Activated CD4-positive, alpha-beta memory T cell treated with anti-CD3 and anti-CD28 coated beads for 36 hours (primary cell): ENCODE measurements at places on chromosomes 2 and 18. TPM values are rescaled to one million over a fixed set of nuclear protein-coding genes. Genes with fewer than 3 reads are reported as not detected.

GRCh38 chr2:96409081-96409819 lies 73.7 kb downstream of the NCAPH start:
- no peak for DNase-seq

GRCh38 chr2:151007365-151007764 lies 254.3 kb downstream of the RBM43 start:
- DNase-seq, result no peak

- no peak for DNase-seq
Observed at GRCh38 chr2:42658306-42658705, 89.9 kb downstream of the MTA3 start.

DNA sequence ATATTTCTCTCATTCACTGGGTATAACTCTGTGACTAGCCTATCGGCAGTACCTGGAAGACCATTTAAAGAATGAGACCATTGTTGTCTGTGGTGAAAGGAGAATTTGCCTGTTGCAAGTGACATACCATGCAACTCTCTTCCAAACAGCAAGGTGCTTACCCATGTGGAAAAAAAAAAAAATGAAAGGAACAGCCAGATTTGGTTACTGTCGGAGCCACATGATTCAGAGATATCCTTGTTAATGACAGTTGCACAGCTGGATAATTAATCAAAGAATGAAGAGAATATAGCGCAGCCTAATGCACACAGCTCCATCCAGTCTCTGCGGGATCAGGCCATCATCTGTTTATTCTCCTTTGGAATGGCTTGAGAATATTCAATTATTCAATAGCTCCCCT lies 141.8 kb downstream of the HRH4 start:
- no peak for DNase-seq

- no peak for DNase-seq
Observed at GRCh38 chr2:17171446-17172049, 346.7 kb downstream of the RAD51AP2 start.

Gene ANKRD44
- total RNA-seq, result 123 TPM

Gene CNGA3
- total RNA-seq, result not detected

DNA sequence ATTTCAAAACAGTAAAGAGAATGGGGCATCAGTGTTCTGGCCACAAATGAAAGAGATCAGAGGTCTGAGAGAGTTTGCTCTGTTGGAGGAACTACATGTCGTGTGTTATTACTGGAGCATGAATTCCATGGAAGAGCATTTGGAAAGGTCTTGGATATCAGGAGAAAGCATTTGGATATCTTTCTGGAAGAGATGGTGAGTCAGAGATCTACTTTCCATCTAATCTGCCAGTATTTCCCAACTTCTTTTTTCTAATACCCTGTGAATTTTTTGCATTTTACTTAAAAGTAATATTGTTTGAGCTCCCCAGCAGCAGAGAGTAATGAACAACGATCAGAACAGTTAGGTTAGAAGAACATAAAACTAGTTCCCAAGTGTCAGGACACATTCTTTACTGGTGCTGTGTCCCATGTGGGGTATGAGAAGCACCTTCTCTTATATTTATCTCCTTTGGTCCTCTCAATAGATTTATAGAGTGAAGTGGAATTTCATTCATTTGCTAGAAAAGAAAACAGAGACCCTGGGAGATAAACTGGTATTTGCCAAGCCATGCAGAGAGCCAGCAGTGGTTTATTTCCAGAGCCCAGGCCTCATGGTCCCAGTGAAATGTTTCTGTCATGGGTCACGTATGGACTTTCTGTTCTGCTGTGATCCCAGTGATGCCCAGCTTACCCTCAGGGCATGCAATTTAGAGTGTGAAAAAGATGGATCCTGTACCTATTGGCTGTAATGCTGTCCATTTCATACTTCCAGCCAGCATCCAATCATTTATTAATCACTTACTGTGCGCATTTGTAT lies 130.8 kb upstream of the NT5C1B start:
- no peak for DNase-seq

DNA sequence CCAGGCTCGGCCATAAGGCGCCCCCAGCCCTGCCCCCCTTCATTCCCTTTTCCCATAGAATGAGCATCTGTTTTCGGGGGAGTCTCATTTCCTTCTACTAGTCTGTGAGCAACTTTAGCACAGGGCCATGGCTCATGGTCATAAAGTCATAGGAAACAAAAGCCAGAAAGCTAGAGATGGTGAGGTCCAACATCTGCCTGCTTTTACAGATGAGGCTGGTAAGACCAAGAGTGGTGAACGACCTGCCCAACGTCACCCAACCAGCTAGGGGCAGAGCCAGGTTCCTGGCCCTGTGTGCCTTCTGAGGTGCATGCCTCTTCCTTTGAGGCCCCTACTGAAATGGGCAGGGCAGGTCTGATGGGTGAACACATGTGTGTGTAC lies 212.7 kb downstream of the DYSF start:
- no peak for DNase-seq

DNA sequence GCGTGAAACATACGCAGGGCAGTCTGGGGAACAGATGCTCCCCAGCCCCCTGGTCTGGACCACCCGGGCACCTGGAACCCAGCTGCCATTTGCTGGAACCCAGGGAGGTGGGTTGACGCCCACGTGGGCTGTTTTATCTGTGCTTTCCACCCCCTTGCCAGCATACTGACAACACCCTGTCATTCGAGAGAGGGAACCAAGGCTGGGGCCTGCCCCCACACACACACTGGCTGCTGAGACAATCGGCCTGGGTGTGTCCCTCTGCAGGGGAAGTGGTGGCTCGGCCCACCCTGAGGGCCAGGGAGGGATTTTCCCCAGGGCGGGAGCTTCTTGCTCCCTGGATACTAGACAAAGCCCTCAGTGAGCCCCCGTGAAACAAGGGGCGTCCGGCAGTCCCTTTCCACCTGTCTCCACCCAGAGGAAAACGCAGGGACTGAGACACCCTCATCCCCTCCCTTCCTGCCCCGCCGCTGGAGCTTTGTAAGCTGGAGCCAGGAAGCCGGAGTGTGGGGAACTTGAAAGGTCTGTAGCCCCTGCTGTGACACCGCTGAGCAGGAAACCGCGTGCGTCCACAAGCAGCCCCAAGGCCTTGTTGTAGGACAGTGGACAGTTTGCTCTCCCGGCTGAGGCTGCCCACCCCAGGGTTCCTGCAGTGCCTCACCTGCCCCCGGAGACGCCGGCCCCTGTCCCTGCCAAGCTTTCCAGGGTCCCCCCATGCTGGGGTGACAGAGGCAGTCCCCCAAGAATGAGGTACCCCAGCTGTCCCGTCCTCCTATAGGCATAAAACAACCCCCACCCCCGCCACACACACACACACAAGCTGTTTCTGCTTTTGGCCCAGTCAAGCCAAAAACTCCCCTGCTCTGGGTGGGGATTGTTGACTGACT lies 14.1 kb upstream of the KLF11 start:
- peak; percentile 73 for DNase-seq

DNA sequence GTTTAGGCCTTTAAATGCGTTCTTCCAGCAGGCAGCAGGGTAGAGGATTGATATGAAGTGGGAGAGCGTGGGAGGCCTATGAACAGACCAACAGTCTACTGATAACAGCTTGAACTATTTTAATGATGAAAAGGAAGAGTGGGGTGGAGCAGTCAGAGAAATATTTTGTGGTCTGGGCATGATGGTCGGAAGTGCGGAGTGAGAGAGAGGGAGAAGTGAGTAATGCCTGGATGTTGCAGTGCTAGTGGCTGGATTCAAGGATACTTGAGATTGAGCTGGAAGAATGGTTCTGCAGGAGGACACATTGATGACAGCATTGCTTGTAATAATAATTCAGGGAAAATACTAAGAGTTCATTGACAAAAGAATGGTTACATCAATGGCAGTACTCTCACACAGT lies 151.0 kb upstream of the DAPL1 start:
- DNase-seq, result no peak
